ENCODE measurements at places on chromosomes 11 and 22. TPM values are rescaled to one million over a fixed set of nuclear protein-coding genes. Genes with fewer than 3 reads are reported as not detected.

Gene CDC45
- 6.2 TPM for total RNA-seq

Gene SCN3B
- total RNA-seq = 34.1 TPM

Gene DEUP1
- total RNA-seq = not detected

Gene WT1
- not detected for total RNA-seq

Gene OR5J2
- total RNA-seq = not detected

Gene ZP1
- total RNA-seq = not detected

Gene PRR33
- total RNA-seq = not detected

Gene CCDC15
- 2.4 TPM for total RNA-seq

Gene MS4A2
- total RNA-seq = 0.10 TPM

Gene PHRF1
- 29.5 TPM for total RNA-seq

DNA sequence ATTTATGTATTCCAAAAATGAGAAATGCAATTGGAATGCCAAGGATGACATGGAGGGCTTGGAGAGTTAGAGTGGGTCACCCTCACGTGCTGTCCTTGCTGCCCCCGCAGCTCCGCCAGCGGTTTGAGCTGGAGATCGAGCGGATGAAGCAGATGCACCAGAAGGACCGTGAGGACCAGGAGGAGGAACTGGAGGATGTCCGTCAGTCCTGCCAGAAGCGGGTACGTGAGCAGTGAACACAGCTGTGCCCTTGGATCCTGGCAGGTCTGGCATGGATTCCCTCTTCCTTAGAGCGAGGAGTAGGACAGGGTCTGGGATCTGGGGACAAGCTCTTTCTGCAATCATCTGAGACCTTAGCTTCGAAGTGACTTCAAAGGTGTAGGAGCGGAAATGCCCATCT lies 166.2 kb downstream of the MYO18B start:
- H3K27me3 ChIP-seq = peaks cover 1% of the 10 kb centered on the region
- no peaks in the 10 kb centered on the region for H3K4me1 ChIP-seq
- no peak overlapping the region for H3K4me3 ChIP-seq
- H3K27ac ChIP-seq = no peak overlapping the region

- H3K4me3 ChIP-seq = no peak overlapping the region
- DNase-seq = no peak
- H3K27ac ChIP-seq = no peak overlapping the region
- peaks cover 2% of the 10 kb centered on the region for H3K4me1 ChIP-seq
- H3K36me3 ChIP-seq = peaks cover 4% of the 10 kb centered on the region
Measured at GRCh38 chr11:100789500-100789899, 102.4 kb downstream of the ARHGAP42 start.

- DNase-seq = no peak
- no peaks in the 10 kb centered on the region for H3K27me3 ChIP-seq
- H3K4me1 ChIP-seq = no peaks in the 10 kb centered on the region
- no peaks in the 10 kb centered on the region for H3K36me3 ChIP-seq
- H3K27ac ChIP-seq = no peak overlapping the region
Measured at GRCh38 chr11:97118614-97119200, 728.9 kb downstream of the JRKL start.

DNA sequence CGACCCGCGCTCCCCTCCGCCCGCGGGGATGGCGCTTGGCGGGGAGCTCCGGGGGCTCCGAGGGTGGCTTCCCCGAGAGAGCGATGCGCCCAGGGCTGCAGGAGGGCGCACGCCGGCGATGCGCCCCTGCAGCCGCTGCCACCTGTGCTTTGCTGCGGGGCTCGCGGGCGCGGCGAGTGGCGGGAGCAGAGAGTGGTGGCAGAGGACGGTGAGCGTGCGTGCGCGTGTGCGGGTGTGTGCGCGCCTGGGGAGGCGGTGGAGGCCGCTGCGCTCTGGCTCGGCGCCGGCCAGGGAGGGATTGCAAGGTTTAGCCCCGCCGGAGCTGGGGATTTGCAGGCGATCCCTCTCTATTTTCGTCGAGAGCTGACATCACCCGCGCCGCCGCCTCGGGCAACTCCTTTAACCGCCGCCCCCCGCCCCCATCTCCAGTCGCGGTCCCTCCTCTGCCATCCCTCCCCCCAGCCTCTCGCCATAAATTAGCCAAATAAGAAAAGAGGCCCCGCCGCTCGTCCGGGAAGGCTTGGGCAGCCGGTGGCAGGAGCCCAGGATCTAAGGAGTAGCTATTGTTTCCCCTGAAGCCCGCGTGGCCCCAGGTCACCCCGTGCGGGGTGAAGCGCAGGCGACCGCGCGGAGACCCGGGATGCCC lies at the start of gene SLC1A2:
Gene SLC1A2 (minus strand): TSS at position 375 of the 646 bp plus-strand sequence. CDS start 592 bp downstream, outside the sequence.
- DNase-seq = peak; percentile 23
- peak within 1 kb of the TSS; percentile 79 for H3K4me3 ChIP-seq
- H3K27me3 ChIP-seq = peaks cover 13% of the 10 kb centered on the region
- H3K27ac ChIP-seq = no peak within 1 kb of the TSS
- peaks cover 10% of the 10 kb centered on the region for H3K4me1 ChIP-seq

GRCh38 chr11:77202941-77203900 lies 75.2 kb downstream of the MYO7A start:
- H3K4me3 ChIP-seq = no peak overlapping the region
- peaks cover 15% of the 10 kb centered on the region for H3K36me3 ChIP-seq
- H3K27ac ChIP-seq = no peak overlapping the region
- peaks cover 13% of the 10 kb centered on the region for H3K27me3 ChIP-seq
- H3K4me1 ChIP-seq = peaks cover 16% of the 10 kb centered on the region

- H3K4me1 ChIP-seq = peaks cover 15% of the 10 kb centered on the region
- no peak overlapping the region for H3K27ac ChIP-seq
- no peak for DNase-seq
- peaks cover 6% of the 10 kb centered on the region for H3K27me3 ChIP-seq
- peaks cover 4% of the 10 kb centered on the region for H3K36me3 ChIP-seq
Measured at GRCh38 chr11:3169255-3170043, 4.3 kb upstream of the OSBPL5 start.

DNA sequence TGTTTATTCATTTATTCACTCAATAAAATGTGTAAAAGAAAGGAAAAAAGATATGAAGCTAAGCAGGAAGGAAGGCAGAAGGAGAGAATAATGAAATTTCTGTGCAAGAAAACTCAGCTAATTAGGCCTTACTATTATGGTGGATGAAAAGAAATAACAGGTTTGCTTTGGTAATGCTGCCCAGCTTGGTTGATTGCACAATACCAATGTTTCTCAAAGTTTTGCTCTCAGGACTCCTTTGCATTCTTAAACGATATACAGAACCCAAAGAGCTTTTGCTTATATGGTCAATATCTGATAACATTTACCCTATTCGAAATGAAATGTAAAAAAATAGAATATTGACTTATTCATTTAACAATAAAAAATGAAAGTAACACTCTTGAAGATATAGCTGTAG lies 7.3 kb upstream of the CTSC start:
- H3K27me3 ChIP-seq = peaks cover 2% of the 10 kb centered on the region
- no peak overlapping the region for H3K4me3 ChIP-seq
- no peaks in the 10 kb centered on the region for H3K4me1 ChIP-seq
- no peak overlapping the region for H3K27ac ChIP-seq
- H3K36me3 ChIP-seq = no peaks in the 10 kb centered on the region
- DNase-seq = no peak

GRCh38 chr11:78798663-78799062 lies 224.0 kb upstream of the NARS2 start:
- DNase-seq = peak; percentile 79
- no peaks in the 10 kb centered on the region for H3K36me3 ChIP-seq
- peaks cover 44% of the 10 kb centered on the region for H3K4me1 ChIP-seq
- H3K27me3 ChIP-seq = peaks cover 5% of the 10 kb centered on the region

DNA sequence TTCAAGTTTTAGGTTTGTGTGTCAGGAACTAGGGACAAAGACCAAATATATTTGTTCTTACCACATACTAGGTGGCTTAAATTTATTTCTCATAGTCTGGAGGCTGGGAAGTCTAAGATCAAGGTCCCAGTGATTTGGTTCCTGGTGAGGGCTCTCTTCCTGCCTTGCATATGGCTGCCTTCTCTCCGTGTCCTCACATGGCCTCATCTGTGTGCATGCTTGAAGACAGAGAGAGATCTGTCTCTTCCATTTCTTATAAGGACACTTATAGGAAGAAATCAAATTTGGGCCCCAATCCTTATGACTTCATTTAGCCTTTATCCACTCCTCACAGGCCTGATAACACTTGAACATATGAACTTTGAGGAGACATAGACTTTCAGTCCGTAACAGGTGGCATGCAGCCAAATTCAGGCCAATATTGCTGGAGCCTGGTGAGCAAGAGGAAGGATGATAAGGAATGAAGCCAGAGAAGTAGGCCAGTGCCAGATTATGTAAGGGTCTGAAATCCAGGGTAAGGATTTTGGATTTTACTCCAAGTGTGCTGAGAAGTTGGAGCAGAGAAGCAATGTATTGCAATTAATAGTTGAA lies 35.1 kb downstream of the TTC17 start:
- no peak overlapping the region for H3K27ac ChIP-seq
- H3K4me1 ChIP-seq = no peaks in the 10 kb centered on the region
- H3K27me3 ChIP-seq = no peaks in the 10 kb centered on the region
- H3K4me3 ChIP-seq = no peak overlapping the region
- DNase-seq = no peak

DNA sequence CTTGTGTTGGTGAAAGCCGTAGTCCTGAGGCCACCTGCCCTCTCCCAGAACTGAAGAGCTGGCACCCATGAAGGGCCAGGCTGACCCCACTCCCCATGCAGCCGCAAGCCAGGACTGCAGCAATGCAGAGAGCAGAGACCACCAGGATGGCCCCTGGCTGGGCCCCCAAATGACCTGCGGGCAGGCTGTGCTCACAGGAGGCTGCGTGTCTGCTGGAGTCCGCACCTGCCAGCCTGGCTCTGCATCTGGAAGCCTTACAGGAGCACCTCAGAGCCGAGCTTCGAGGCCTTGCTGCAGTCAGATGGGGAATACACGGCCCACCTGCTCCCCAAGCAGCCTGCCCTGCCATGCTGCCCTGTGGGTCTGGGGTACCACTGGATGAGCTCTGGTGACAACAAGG lies 1336.8 kb downstream of the TBC1D22A start:
- no peak for DNase-seq
- no peak overlapping the region for H3K27ac ChIP-seq
- H3K4me1 ChIP-seq = peaks cover 2% of the 10 kb centered on the region
- no peak overlapping the region for H3K4me3 ChIP-seq

DNA sequence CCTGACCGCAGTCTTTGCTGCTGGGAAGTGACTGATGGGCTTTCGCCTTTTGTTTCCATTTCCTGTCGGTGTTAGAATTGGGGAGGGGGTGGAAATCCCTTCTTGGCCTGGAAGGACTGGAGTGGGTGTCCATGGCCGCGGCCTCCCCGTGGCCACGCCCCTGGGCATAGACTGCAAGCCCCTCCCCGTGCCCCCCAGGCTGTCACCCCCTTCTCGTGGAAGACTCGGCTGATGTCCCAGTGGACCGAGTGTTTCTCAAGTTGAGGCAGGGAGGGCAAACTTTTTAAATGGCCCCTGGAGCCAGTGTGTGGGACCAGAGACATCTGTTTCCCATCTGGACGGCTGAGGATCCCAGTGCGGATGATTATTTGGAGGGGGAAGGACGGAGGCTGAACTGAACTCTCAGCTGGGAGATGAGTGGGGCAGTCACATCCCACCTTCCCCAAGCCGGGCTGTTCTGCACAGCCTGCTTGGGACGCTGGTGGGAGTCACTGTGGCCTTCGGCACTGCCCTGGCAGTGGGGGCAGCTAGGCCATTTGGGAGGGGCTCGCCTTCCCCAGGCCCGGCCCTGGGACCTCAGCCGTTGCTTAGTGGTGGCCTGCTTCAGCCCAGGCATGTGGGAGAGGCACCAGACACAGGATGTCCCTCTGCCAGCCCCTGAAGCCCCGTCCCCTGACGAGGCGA lies 1.6 kb downstream of the CD81 start:
- peak; percentile 35 for DNase-seq
- H3K36me3 ChIP-seq = peaks cover 12% of the 10 kb centered on the region
- peak overlapping the region; percentile 91 for H3K4me3 ChIP-seq
- H3K27me3 ChIP-seq = peaks cover 19% of the 10 kb centered on the region

DNA sequence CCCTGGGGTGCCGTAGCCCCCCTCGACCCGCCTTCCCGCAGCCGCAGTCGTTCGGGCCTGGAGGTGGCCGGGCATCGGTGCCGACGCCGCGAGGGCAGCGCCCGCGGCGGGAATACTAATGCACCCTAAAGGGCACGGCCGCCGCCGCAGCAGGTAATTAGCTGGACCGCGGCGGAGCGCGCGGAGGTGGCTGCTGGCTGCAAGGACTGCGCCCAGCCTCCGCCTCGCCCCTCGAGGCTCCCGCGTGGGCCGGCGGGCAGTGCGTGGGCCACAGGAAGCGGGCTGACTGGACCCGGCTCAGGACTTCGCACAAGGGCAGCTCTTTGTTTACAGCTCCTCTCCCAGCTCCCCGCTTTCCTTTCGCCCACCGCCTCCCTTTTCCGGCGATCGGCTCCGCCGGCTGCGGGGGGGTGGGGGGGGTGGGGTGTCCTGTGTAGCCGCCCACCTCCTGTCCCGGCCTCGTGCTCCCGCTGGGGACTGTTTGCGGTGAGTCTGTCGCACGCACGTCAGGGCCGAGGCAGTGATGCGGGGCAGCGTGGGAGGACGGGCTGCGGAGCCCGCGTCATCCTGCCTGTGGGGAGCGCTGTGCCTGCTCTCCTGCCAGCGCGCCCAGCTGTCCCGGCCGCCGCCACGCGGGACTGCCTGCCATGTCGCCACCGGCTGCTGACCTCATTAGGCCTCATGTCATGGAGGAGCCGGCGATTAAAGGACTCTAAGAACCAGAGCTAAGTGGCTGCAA lies 53.2 kb downstream of the GRIK4 start:
- H3K4me1 ChIP-seq = peaks cover 29% of the 10 kb centered on the region
- H3K4me3 ChIP-seq = no peak overlapping the region
- H3K36me3 ChIP-seq = no peaks in the 10 kb centered on the region
- peaks cover 5% of the 10 kb centered on the region for H3K27me3 ChIP-seq
- DNase-seq = peak; percentile 51

- H3K27me3 ChIP-seq = peaks cover 6% of the 10 kb centered on the region
- peaks cover 14% of the 10 kb centered on the region for H3K4me1 ChIP-seq
- no peak overlapping the region for H3K4me3 ChIP-seq
- peaks cover 5% of the 10 kb centered on the region for H3K36me3 ChIP-seq
- no peak overlapping the region for H3K27ac ChIP-seq
Measured at GRCh38 chr11:130177782-130178181, 18.2 kb downstream of the ST14 start.

- H3K36me3 ChIP-seq = peaks cover 13% of the 10 kb centered on the region
- no peak overlapping the region for H3K4me3 ChIP-seq
- H3K27me3 ChIP-seq = peaks cover 6% of the 10 kb centered on the region
Measured at GRCh38 chr11:6617315-6617781, 1.9 kb downstream of the TPP1 start.

DNA sequence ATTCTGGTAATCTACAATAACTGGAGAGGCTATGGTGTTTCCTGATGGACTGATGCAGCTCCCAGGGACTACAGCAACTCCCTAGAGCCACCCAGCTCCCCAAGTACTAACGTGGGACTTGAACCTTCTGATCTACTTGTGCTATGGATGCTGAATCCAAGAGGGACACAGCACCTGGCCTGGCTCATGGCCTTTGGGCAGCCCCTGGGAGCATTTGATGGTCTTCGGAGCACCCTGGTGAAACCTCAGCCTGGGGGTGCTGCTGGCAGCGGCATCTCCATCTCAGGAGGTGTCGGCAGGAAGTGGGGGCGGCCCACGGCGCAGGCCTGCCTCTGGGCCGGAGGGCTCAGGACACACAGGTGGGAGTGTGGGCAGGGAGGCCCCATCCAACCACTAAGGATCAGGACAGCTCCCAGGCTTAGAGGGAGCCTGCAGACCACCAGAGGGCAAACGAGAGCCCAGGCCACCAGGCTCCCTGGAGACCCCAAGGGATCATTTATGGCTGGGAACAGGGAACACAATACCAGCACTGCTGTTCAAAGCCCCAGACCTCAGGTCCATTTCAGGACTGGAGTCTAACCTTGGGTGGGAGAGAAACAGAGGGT lies 8.7 kb downstream of the EHD1 start:
- DNase-seq = no peak
- peaks cover 5% of the 10 kb centered on the region for H3K27me3 ChIP-seq
- no peak overlapping the region for H3K4me3 ChIP-seq

- H3K4me3 ChIP-seq = peak overlapping the region; percentile 99
- peaks cover 23% of the 10 kb centered on the region for H3K36me3 ChIP-seq
- peaks cover 22% of the 10 kb centered on the region for H3K27me3 ChIP-seq
- H3K27ac ChIP-seq = peak overlapping the region; percentile 98
Measured at GRCh38 chr11:207863-208180, 314 bp downstream of the RIC8A start.
